ENCODE measurements at places on chromosomes 7 and 10.
A peak's percentile ranks its signal among the peaks of the same experiment; 100 is the strongest.

- peak; percentile 11 for DNase-seq
Measured at GRCh38 chr10:123357421-123357930, 203.3 kb downstream of the BUB3 start.

DNA sequence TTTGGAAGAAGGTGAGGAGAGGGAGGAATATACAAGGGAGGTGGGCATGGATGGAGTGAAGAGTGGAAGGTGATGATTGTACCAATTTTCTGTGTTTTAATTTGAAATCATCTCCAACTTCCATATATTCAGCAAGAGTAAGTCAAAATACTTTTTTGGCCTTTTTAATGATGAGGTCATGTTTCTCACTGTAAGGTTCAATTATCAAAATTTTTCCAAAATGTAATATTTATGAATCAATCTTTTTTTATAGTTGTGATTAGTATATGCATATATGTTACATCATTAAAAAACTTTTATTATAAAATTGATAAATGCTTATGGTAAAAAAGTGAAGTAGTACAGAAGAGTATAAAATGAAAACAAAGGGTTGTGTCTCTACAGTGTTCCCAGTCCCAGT, 40.7 kb downstream of the PRKAR2B start:
- no peak for DNase-seq

- no peak for DNase-seq
Measured at GRCh38 chr7:50704844-50705243, 77.9 kb downstream of the GRB10 start.

DNA sequence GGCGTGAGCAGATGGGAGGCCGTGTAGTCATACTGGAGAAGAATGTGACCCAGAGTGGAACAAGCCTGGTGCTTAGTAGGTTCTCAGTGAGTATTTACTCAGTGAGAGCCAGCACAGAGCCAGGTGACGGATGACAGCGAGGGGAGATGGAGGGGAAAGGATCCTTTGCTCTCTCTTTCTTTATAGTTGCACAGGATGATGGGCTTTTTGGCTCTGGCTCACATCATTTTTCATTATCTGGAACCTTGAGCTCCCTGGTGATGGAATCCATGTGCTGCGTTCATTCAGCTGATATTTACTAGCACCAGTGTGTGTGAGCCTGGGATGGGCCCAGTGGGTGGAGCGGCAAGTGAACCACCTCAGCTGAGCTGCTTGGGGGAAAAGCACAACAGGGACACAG, 17.2 kb downstream of the BTBD16 start:
- DNase-seq = no peak

- DNase-seq = no peak
Measured at GRCh38 chr10:132518572-132519381, 18.8 kb upstream of the INPP5A start.

DNA sequence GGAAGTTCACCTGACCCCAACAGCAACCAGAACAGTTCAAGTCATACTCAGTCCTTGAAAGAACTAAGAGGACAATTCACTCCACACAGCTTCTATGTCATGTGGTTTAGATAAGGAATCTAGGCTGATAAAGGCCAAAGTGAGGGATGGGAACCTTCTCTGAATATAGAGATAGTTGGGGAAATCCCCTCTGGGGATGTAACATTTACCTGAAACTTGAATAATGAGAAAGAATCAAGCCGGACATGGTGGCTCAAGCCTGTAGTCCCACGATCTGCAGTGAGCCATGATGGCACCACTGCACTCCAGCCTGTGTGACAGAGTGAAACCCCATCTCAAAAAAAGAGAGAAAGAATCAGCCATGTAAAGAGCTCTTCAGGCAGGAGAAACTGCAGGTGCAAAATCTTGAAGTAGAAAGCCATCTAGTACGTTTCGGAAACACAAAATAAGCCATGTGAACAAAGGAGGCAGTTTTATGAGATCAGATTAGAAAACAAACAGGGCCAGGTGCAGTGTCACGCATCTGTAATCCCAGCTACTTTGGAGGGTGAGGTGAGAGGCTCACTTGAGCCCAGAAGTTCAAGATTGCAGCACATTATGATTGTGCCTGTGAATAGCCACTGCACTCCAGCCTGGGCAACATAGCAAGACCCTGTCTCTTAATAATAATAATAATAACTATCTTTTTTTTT, 4.5 kb upstream of the DNMBP start:
- no peak for DNase-seq

GRCh38 chr10:92990615-92991014, 70.0 kb upstream of the CYP26C1 start:
- no peak for DNase-seq

GRCh38 chr10:44478876-44479705, 94.2 kb upstream of the CXCL12 start:
- no peak for DNase-seq

DNA sequence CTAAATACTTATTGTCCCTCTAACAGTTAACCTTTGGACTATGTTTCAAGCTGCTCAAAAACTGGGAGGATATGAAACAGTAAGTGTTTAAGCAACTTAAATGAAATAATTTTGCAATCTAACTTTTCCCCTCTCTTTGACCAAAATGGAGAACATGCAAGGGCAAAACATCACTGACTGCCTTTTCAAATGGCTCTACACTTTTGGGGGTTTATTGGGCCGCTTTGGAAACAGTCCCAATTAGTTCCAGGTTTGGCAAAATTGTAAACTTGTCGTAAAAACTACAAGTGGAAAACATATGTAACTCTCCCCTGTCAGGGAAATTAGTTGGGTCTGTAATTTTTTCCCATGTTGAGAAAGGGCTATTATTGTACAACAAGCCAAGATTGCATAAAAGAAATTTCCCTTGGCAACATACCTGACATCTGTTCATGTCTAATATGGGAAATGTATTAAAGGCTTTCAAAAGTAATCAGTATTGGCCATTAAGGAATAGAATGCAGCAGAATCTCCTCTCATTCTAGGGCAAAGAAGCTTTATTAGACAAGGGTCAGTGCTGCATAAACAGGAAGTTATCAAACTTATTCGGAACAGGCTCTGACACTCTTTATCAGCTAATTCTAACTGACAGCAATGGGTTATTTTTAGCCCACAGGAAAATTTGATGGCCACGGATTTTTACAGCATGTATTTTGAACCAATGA, 157.9 kb downstream of the ARID5B start:
- no peak for DNase-seq

GRCh38 chr7:24722386-24723177, 34.7 kb downstream of the GSDME start:
- DNase-seq = no peak

DNA sequence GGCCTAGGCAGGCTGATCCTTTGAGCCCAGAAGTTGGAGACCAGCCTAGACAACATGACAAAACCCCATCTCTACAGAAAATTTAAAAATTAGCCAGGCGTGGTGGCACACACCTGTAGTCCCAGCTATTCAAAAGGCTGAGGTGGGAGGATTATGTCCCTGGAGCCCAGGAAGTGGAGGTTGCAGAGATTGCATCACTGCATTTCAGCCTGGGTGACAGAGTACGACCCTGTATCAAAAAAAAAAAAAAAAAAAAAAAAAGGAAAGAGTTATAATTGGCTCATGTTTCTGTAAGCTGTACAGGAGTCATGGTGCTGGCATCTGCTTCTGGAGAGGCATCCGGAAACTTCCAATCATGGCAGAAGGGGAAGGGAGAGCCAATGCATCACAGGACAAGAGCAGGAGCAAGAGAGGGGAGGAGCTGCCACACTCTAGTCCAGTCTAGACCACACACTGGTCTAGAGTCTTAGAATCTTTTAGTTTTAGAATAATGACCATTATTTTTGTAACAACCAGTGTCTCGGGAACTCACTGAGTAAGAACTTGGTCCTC, 16.8 kb downstream of the DOCK1 start:
- no peak for DNase-seq

- no peak for DNase-seq
Measured at GRCh38 chr7:40232242-40232893, 97.6 kb downstream of the SUGCT start.

GRCh38 chr7:156232931-156233705, 407.5 kb upstream of the RNF32 start:
- DNase-seq = no peak

- DNase-seq = no peak
Measured at GRCh38 chr7:40570223-40570622, 435.4 kb downstream of the SUGCT start.

DNA sequence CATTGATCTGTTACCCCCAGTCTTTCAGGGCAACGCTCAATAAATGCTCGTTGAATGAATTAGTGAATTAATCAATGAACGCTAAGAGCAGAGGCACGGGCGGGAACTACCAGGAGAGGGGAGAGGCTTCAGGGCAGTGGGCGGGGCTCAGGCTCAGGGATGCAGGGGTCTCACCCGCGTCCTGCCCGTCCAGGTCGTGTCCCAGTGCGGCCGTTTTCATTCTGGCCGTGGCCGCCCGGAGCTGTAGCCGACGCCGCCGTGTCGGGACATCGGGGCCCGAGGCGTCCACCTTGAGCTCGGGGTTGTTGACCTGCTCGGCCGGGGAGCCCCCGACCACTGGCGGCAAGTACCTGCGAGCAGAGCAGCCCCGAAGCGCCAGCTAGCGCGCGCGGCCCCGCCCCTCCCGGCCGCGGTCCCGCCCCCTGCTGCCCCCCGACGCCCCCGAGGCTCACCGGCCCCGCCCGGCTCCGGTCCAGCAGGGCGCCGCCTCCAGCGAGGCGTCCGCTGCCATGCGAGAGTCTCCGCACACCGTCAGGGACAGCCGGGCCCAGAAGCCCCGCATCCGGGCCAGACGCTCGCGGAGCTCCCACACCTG, 2.8 kb upstream of the GAL3ST4 start:
- peak; percentile 36 for DNase-seq

GRCh38 chr7:158957921-158958491, 101.6 kb downstream of the DYNC2I1 start:
- peak; percentile 88 for DNase-seq

DNA sequence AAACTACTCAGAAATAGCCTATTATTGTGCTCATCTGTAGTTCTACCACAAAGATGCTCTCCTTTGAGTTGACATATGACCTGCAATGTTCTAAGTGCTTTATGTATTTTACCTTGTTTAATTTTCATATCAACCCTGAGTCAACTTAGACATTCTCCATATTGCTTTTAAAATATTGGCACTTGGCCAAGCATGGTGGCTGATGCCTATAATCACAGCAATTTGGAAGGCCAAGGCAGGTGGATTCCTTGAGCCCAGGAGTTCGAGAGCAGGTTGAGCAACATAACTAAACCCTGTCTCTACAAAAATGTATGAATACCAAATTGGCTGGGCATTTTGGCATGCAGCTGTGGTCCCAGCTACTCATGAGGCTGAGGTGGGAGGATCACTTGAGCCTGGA, 50.6 kb downstream of the PRKG1 start:
- DNase-seq = no peak

- no peak for DNase-seq
Measured at GRCh38 chr10:31697271-31698180, 231.1 kb downstream of the ARHGAP12 start.

DNA sequence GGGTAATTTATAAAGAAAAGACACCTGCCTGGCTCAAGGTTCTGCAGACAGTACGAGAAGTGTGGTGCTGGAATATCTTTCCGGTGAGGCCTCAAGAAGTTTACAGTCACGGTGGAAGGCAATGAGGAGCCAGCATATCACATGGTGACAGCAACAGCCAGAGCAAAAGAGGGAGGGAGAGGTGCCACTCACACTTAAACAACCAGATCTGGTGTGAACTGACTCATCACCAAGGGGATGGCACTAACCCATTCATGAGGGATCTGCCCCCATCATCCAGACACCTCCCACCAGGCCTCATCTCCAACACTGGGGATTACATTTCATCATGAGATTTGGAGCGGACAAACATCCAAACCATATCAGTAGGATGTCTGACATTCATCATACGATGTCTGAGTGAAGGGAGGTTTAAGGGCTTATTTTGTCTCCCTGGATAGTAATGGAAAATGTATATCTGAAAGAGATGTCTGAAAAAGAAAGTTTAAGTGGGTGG, 23.5 kb upstream of the KBTBD2 start:
- no peak for DNase-seq

- DNase-seq = no peak
Measured at GRCh38 chr7:112874909-112875308, 84.7 kb upstream of the TMEM168 start.

GRCh38 chr7:36272567-36273269, 116.9 kb upstream of the ANLN start:
- no peak for DNase-seq

GRCh38 chr10:74852381-74852780, 26.0 kb downstream of the KAT6B start:
- DNase-seq = no peak

DNA sequence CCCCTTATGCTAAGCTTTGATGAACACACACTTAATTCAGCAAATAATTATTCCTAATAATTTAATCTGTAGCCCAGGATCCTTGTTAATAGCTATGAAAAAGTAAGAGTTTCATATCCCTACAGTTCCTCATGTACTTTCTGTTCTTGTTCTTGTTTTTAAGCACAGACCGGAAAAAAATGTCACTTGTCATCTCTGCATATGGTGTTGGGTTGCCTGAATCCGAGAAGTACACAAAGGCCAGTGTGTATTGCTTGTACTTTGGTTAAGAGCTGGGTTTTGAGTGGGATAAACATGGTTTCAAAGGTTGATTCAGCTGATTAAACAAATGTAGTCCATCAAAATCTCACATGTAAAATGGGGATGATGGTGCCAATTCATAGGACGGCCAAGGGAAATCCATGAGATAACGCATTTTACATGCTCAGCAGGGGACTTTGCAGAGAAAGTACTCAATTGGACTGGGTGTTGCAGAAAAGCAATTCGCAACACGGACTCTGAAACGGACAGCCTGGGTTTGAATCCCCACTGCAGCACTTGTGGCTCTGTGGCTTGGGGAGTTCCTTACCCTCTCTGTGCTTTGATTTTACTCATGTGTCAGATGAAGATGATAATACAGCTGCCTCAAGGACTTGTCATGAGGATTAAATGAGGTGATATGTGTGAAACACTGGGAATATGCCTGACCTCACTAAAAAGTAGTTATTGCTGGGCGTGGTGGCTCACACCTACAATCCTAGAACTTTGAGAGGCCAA, 71.7 kb downstream of the MAP3K8 start:
- no peak for DNase-seq

DNA sequence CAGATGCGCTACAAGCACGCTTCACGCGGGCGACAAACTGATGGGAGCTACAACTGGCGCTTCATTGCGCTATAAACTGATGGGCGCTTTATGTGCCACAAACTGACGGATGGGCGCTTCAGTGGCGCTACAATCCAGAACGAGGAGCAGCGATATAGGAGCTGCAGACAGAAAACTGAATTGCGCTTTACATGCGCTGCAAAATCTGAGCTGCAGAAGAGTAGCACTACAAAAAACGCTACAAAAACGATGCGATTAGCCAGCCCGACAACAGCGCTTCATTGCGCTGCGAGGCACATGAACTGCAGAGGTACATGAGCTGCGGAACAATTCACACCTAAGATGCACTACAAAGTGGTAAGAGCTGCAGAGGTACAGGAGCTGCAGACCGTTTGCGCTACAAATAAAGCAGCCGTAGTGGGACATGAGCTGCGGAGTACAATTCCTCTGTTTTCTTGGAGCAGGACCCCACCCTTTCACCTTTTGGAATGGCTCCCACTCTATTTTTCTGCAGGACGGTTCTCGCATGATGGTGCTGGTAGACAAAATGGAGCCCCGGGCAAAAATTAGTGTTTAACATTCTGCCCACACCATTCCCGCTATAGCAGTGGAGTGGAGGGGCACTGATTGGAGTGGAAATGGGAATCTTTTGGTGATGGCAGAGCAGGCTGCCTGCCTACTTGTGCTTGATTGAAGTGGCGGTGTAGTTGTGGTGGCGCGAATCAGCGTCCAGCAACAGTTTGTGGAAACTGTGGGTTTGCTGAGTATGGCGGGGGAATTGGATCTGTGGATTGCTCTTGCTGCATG, 1.2 kb upstream of the SGCE start:
- DNase-seq = peak; percentile 44
